ENCODE measurements at places on chromosomes 12 and 14.

DNA sequence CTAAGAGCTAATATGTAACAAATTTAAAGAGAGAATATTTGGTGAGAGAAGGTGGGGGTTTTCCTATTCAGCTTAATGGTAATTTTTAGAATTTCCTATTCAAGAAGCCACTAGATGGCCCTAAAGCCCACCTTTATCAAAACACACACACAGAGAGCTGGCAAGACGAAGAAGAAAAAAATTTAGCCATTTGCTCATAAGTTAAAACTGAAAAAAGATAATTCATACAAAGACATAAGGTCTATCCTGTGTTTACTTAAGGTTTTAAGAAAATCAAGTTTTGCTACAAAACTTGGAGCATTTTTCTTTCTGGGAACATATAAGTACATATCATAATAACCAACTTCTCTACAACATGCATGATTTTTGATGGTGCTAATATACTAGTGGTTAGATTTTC lies 46.8 kb upstream of the PCED1B start:
- no peak for DNase-seq

DNA sequence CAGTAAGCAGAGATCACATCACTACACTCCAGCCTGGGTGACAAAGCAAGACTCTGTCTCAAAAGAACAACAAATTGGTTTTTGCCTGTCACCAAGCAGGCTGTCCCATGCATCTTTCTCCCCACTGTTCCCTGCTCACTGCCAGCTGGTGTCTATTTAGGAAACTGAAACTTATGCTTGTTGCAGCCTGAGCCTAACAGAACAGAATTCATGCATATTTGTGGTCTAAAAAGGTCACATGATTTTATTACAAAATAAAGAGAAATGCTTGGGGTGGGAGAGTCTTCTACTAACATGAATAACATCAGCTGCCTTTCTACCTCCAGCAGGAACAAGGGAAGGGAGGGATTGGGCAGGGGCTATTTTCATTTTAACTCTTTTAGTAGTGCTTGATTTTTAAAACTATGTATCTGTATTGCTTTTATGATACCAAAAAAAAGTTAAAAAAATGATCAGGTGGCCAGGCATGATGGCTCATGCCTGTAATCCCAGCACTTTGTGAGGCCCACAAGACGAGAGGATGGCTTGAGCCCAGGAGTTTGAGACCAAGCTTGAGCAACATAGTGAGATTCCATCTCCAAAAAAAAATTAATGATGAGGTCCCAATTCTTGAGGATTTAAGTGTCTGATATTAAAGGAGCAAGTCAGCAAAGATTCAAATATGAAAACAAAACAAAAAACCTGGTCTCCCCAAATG lies 923 bp downstream of the STAT2 start:
- no peak for DNase-seq

DNA sequence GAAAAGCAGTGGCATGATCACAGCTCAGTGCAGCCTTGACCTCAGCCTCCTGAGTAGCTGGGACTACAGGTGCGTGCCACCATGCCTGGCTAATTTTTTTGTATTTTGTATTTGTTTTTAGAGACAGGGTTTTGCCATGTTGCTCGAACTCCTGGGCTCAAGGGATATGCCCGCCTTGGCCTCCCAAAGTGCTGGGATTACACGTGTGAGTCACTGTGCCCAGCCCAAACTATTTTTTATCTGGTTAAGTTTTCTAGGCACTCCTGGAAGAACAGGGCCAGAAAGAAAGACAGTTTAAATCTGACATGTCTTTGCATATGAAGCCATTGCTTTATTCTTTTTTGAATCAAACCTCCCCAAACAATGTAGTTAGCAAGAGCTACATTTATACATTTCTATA lies 27.5 kb upstream of the PTGR2 start:
- DNase-seq: no peak

GRCh38 chr14:79728331-79728730 lies 483.0 kb downstream of the DIO2 start:
- no peak for DNase-seq

DNA sequence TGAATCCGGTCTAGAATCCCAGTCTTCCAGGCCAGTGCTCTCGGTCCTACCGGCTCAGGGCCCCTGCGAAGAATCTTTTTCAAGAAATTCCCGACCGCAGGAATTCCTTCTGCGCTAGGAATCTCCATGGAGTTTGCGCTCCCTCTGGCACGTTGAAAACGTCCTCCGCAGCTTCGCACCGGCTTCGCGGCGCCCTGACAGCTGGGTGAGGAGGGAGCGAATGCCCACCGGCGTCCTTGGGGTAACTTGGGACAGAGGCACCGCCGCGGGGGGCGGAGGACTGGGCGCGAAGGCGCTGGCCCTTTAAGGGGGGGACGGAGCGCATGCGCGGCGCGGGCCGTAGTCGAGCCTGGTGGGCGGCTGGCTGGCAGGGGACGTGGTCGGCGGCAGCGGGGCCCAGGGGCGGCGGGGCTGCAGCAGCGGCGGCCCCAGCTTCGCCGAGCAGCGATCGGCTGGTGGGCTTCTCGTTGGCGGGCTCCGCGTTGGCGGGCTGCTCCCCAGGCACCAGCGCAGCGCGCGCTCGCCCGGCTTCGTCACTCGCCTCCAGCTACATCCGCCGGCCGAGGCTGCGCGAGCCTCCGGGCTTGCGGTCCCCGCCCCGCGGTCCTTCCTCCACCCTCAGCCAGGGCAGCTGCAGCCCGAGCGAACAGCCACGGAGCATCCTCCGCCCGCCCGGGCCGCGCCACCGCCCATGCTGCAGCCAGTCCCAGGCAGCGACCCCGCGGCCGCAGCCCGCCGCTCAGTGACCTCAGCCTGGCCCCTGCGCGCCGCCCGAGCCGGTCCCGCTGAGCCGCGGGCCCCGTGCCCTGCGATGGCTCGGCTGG lies at the start of gene VASH1:
TSS of gene VASH1 (plus strand) at position 333 of the 824 bp plus-strand sequence. CDS start 1,354 bp downstream, outside the sequence.
- DNase-seq: peak; percentile 64

DNA sequence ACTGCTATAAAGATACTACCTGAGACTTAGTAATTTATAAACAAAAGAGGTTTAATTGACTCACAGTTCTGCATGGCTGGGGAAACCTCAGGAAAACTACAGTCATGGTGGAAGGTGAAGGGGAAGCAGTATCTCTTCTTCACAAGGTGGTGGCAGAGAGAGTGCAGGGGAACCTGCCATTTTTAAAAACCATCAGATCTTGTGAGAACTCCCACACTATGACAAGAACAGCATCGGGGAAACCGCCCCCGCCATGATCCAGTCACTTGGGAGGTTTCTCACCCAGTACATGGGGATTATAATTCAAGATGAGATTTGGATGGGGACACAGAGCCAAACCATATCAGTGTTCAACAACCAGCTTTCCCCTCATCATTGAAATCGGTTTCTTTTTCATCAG lies 49.9 kb downstream of the AEBP2 start:
- no peak for DNase-seq

GRCh38 chr12:23354800-23355199 lies 594.7 kb downstream of the SOX5 start:
- DNase-seq: no peak

GRCh38 chr12:133120385-133121191 lies 9.5 kb downstream of the ZNF891 start:
- DNase-seq: no peak

DNA sequence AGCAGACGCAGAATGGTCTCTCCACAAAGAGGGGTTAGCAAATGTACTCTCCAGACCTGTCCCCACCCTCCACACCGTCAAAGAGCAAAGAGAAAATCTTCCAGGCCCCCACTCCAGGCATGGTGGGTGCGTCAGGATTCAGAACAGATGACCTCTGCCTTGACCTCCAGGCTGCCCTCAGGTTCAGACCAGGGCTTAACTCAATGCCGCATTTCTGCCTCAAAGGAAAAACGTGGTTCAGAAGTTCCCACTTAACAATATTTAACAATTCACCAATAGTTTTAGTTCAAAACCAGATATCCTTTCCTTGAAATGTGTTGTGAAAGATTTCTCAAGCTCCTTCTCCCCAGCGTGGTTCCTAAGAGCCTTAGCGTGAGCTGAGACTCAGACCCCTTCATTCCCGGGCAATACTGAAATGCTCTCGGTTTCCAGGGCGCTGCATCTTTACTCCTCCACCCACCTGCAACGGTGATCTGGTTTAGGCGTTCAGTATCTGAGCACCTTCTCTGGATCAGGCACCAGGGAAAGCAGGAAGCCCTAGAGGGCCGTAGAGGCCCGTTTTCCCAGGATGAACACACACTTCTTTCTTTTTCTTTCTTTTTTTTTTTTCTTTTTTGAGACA lies 22.9 kb downstream of the HSP90AA1 start:
- DNase-seq: no peak

GRCh38 chr14:68251769-68252100 lies 432.2 kb downstream of the RAD51B start:
- no peak for DNase-seq

GRCh38 chr12:62335057-62335456 lies 74.9 kb downstream of the USP15 start:
- no peak for DNase-seq

DNA sequence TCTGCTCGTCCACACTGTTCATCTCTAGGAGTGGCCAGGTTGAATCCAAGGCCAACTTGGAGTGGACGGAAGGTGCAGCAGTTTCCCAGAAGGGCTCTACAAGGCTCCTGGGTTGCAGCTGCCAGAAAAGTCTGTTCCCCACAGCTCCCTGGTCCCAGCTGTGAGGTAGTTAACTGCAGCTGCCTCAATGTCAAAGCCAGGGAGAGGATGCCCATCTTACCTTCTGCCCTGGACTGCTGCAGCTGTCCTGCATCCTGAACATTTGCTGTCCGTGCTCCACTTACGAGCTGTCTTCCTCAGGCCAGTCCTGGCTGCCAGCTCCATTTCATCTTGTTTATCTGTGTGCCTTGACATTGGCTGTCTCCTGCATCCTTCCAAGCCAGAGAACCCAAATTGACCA lies 227.3 kb downstream of the SLC41A2 start:
- no peak for DNase-seq

DNA sequence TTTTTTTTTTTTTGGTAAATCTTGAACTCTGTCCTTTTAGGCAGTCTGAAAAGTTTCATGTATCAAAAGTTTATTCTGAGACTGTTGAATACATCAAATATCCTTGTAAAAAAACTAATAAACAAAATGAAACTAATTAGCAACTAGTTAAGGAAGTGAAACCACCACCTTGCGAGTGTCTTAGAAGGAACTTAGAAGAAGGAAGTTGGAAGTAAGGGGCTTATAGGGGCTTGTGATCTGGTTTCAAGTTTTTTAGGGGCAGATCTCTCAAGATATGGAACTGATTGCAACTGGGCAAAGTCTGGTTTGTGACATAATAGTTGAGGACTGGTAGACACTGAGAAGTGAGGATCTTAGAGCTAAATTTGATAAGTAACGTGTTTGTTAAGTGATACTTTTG lies 748.8 kb downstream of the C12orf50 start:
- no peak for DNase-seq

- DNase-seq: no peak
These were observed 44.6 kb downstream of the HMGA2 start for GRCh38 chr12:65868878-65869277.

GRCh38 chr12:8904665-8905064 lies 9.6 kb upstream of the PHC1 start:
- no peak for DNase-seq

GRCh38 chr12:1848745-1849144 lies 28.4 kb downstream of the LRTM2 start:
- DNase-seq: no peak

DNA sequence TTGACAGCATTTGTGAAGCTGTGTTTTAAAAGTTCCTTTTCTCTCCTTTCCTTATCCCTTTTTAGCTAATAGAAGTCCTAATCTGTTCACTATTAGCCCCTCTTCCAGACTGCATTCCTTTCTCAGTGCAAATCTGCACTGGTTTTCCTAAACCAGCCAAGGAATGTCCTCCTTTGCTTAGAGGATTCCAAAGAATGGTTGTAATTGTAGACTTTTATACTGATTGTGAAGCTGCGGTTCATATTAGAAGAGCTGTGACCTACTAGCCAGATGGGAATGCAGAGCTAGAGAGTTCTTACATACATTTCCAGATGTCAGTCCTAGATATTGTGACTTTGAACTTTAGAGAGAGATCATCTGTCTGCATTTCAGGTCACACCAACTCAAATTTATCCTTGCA lies 79.8 kb downstream of the MYRFL start:
- DNase-seq: no peak

DNA sequence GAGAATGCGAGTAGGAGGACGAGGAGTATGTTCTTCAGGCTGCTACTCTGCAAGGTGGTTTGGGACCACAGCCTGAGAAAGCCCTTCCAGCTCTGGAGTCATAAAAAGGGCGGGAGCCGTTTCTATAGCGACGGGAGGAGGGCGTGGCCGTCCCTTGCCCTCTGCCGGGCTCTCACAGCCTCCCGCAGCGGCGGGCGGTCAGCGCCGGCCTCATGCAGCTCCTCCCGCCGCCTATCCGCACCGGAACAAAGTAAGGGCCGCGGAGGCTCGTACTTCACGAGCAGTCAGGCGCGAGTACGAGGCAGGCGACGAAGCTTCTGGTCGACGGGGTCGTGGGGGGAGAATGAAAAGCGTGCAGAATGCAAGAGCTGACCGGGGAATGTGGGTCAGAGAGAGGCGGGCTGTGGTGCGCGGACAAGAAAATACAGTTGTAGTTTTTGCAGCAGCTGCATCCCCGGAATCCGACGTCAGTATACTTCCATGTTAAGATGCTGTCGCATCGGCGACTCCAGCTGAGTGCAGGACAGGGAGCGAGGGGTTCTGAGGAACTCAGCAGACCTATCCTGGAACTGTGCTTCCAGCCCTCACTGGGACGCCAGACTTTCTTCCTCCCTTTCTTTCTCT lies at the start of gene DYRK4:
TSS of gene DYRK4 (plus strand) at position 175 of the 624 bp plus-strand sequence. CDS start at position 213, 38 bp downstream.
- no peak for DNase-seq

DNA sequence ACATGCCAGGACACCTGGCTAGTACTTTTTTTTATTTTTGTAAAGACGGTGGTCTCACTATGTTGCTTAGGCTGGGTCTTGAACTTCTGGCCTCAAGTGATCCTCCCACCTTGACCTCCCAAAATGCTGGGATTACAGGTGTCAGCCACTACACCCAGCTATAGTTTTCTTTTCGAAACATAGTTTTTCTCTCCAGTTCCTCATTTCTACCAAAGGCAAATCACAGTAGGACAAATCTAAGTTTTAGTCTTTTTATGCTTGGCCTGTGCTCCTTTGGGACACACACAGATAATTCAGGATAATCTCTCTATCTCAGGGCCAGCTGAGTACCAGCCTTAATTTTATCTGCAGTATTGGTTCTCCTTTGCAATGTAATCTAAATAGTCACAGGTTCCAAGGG lies 100.7 kb downstream of the KCNMB4 start:
- no peak for DNase-seq

All from stimulated activated CD4-positive, alpha-beta T cell treated with anti-CD3 and anti-CD28 coated beads, Interleukin-4, amount 100 ng/mL, for 4 hours (primary cell).